ENCODE measurements at places on chromosomes 12 and 14. TPM values are rescaled to one million over a fixed set of nuclear protein-coding genes. Genes with fewer than 3 reads are reported as not detected.

The EML5 gene
- total RNA-seq, result 0.79 TPM

- no peaks in the 10 kb centered on the region for H3K4me1 ChIP-seq
- H3K36me3 ChIP-seq, result no peaks in the 10 kb centered on the region
- no peaks in the 10 kb centered on the region for H3K27me3 ChIP-seq
Observed at GRCh38 chr12:117844114-117844830, 124.5 kb downstream of the KSR2 start.

GRCh38 chr14:30296931-30297405 is 262.0 kb upstream of the G2E3 start:
- no peak overlapping the region for H3K4me3 ChIP-seq
- no peaks in the 10 kb centered on the region for H3K4me1 ChIP-seq
- 0 out of 2 replicates have a peak, but pooled peaks cover 5% of the 10 kb centered on the region for H3K27me3 ChIP-seq

DNA sequence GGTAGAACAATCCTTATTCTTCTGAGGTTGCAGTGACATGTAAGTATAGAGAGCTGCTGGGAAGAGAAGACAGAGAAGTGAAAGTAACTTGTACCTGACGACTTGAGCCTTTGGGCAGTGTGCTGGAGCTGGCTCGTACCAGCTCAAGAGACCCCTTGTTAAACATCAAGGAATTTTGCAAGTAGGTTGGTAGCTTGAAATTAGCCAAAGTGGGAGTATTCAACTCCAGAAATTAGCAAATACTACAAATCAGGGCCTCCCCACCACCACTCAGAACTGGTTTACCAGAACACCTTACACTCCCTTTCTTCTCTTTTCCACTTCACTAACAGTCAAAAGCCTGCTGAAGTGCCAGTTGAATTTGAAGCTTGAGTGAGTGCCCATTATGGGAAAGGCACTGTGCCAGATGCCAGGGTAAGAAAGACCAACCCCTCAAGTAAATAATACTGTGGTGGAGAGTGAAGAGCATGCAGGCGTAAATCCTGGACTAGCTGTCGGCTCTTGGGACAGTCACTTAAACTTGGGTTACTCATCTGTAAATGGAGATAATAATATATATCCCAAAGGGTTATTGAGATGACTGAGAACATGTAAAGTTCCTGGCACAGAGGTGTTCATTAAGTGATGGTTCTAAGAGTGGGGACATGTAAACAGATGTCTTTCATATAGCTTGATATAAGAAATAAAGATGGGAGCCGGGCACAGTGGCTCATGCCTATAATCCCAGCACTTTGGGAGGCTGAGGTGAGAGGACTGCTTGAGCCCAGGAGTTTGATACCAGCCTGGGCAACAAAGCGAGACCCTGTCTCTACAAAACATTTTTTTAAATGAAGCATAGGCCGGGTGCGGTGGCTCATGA is 27.0 kb upstream of the EID3 start:
- H3K4me3 ChIP-seq, result peak overlapping the region; percentile 61
- peaks cover 20% of the 10 kb centered on the region for H3K4me1 ChIP-seq
- peak overlapping the region; percentile 75 for H3K27ac ChIP-seq
- H3K27me3 ChIP-seq, result no peaks in the 10 kb centered on the region

- DNase-seq, result no peak
- H3K4me1 ChIP-seq, result peaks cover 10% of the 10 kb centered on the region
- H3K27me3 ChIP-seq, result no peaks in the 10 kb centered on the region
- no peak overlapping the region for H3K27ac ChIP-seq
- H3K36me3 ChIP-seq, result no peaks in the 10 kb centered on the region
- H3K4me3 ChIP-seq, result no peak overlapping the region
Observed at GRCh38 chr12:67982164-67982563, 7.1 kb upstream of the IFNG-AS1 start.
